Kidney (tissue), 22 donors: ENCODE measurements at places on chromosomes 3 and 15. TPM values are rescaled to one million over a fixed set of nuclear protein-coding genes. Genes with fewer than 3 reads are reported as not detected.
A peak's percentile ranks its signal among the peaks of the same experiment; 100 is the strongest.

The MAGI1 gene
- polyA plus RNA-seq, result 8.2 TPM

The NAA50 gene
- polyA plus RNA-seq, result 45.4 TPM

The SAXO2 gene
- polyA plus RNA-seq, result 5.1 TPM

The LSG1 gene
- 14.8 TPM for polyA plus RNA-seq

The MNS1 gene
- polyA plus RNA-seq, result 6.9 TPM

GRCh38 chr15:70375006-70375431, 277.3 kb upstream of the TLE3 start:
- no peak for DNase-seq

DNA sequence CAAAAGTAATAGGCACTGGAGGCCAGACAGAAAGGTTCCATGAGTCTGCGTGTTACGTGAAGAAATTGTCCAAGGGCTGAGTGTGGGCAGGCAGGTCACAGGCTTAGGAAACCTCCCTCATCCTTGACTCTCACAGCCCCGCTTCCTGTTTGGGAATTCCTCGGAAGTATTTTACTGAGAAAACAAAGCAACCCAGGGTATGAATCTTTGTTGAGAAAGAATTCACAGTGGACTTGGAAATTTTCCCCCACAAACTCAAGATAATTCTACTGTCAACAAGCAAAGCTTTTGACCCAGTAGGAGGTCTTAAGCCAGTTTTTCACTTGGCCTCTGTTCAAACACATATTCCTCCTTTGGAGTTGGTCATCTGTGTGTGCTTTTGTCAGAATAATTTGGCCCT, 377.1 kb upstream of the TPM1 start:
- peak; percentile 74 for DNase-seq

DNA sequence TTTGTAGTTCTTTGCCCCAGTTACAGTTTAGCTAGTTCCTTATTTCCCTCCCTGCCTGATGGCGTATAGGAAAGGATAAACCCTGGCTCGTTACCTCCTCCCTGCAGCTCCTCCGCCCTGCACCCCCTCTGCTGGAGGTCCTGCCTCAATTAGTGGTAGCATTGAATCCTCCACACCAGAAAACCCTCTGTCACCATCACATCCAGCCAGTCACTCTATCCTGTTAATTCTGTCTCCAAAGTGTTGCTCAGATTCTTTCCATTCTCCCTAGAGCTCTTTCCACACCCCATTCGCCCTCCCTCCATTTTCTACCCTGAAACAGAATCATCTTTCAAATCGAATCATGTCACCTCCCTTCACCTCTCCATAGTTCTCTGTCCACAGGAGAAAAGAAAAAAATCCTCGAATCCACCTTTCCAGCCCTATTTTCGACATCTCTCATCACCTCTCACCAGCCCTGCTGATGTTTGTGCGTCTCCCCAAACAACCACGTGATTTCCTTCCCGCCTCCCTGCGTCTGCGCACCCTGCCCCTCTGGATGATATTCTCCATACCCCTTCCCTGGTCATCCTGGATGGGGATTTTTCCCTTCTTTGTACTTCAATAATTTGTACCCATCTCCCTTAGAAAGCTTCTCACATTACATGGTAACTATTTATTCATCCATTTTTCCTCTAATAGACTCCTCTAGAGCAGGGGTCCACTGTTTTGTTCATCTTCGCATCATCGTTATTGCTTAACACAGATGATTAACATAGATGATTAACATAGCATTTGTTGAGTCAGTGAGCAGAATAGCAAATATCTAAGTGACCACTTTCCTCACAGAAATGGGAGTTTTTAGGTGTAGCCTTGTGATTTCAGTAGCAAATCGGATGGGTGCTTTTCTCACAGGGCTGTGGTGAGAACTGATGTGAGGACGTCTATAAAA, 37.1 kb downstream of the MAP3K13 start:
- DNase-seq, result no peak

GRCh38 chr15:76098685-76099084, 38.9 kb downstream of the TMEM266 start:
- peak; percentile 52 for DNase-seq

DNA sequence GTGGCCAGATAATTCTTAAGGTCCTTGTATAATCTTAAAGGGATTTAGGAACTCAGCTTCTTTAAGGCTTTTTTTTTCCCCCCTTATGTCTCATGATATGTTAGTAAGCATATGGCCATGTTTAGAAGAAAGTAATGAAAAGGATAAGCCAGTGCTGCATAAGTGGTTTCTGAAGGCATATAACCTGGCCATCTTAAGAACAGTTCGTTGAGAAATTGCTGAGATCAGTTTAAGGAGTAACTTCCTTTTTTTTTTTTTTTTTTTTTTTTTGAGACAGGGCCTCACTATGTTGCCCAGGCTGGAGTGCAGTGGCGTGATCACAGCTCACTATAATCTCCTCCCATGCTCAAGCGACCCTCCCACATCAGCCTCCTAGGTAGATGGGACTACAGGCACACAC, 51.7 kb downstream of the UBE2E2 start:
- DNase-seq, result no peak

GRCh38 chr3:125634336-125634950, 39.1 kb upstream of the OSBPL11 start:
- no peak for DNase-seq

DNA sequence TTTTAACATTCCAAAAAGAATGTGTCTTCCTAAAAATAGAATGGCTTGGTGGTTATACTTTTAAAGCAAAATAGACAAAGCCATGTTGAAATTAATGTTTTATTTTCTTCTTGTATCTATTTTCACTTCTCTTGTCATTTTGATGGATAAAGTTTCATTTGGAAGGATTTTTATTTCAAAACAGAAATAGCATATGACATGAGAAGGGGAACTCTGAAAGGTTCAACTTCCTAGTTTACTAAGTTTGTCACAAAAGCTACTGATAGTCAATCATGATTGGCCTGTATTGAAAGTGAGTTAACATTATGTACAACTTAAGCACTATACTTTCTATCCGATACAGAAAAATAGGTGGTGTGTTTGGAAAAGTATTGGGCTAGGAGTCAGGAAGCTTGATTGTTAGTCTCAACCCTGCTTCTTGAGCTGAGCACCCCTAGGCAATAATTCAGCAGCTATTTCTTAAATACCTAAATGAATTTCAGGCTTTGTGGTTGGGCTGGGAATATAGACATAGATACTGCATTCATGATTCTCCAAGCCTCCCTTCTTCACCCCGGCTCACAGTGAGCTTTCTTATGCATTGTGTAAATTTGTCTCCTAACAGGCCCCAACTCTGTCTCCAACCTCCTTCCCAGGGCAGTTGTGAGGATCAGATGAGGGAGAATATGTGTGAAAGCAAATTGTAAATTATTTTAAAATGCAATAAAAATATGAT, 46.9 kb upstream of the CSPG4 start:
- no peak for DNase-seq

GRCh38 chr3:179848711-179849110, 188.0 kb downstream of the PEX5L start:
- no peak for DNase-seq

- DNase-seq, result no peak
Measured at GRCh38 chr15:93418566-93418965, 329.6 kb upstream of the RGMA start.
